ENCODE measurements at places on chromosomes 1 and 21.

- no peak for DNase-seq
Observed at GRCh38 chr1:245804696-245805095, 649.9 kb downstream of the KIF26B start.

DNA sequence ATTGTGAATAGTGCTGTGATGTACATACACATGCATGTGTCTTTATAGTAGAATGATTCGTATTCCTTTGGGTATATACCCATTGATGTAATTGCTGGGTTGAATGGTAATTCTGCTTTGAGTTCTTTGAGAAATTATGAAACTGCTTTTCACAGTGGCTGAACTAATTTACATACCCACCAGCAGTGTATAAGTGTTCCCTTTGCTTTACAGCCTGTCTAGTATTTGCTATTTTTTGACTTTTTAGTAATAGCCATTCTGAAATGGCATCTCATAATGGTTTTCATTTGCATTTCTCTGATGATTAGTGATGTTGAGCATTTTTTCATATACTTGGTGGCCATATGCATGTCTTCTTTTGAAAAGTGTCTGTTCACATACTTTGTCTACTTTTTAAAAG is 54.5 kb upstream of the FAM78B start:
- DNase-seq: no peak

DNA sequence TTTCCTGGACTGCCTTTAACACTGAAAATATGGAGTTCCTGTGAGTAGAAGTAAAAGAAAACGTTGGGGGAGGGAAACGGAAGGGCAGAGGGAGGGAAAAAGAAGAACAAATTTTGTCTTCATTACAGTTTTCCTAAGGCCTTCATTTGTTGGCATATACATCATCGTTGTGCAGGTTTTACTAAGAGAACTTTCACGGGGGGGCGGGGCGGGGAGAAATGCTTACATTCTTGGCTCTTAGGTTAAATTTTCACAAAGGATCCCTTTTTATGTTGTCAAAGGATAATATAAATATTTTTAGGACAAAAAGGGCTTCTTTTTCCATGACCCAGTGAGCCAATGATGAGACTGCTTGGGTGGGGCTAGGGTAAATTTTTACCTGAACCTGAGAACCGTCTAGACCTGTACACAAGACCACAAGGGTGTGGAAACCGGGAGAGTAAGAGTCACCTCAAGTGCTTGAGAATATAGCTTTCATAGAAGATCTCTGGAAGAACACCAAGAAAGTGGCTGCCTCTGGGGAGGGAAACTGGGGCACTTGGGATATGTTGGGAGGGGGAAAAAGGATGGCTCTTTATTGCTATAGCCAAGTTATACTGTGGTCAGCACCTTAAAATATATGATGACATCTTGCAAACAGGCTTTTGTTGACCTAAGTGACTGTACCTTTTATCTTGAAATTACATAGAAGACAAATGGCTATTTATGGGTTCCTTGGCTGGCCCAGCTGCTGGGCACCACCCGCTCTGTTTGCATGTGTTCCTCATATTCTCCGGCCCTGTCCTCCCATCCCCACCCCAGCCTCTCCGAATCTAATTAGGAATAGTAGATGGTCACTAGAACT is 2.0 kb upstream of the UTP25 start:
- DNase-seq: no peak

DNA sequence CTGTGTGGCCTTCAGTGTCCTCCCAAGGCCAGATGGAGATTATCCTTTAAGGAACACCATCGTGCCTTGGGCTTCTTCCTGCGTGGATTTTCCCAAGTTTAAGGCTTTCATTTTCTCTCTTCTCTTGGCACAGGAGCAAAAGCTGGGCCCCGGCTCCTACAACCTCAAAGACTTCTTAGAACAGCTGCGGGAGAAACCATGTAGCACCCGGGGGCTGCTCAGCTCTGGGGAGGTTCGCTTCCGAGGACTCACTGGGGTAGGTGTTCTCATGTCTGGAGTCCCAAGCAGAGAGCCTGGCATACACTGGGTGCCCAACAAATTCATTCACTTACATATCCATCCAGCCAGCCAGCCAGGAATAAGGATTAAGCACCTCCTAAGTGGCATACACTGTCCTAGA is 6.6 kb upstream of the TTC22 start:
- no peak for DNase-seq

DNA sequence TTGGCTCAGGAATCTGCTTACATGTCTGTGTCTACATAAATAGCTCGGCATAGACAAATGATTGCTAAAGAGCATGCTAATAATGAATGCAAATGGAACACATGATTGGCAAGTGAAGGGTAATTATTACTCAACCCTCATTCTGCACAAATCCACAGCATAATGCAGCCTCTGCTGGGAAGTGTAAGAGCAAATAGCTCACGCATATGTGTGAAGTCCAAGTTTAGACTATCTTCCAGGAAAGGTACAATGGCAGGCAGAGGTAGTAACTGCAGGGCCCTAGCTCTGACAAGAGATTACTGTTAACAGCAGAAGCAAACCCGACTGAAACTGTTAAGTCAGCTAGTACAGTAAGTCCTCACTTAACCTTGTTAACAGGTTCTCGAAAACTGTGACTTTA is 7.0 kb upstream of the IL6R start:
- DNase-seq: no peak

GRCh38 chr21:31260790-31261189 is 83.3 kb downstream of the TIAM1 start:
- DNase-seq: no peak

- DNase-seq: no peak
Observed at GRCh38 chr1:151960780-151961513, 32.7 kb downstream of the S100A10 start.

- peak; percentile 68 for DNase-seq
Observed at GRCh38 chr1:7705048-7705907, 65.8 kb upstream of the VAMP3 start.

DNA sequence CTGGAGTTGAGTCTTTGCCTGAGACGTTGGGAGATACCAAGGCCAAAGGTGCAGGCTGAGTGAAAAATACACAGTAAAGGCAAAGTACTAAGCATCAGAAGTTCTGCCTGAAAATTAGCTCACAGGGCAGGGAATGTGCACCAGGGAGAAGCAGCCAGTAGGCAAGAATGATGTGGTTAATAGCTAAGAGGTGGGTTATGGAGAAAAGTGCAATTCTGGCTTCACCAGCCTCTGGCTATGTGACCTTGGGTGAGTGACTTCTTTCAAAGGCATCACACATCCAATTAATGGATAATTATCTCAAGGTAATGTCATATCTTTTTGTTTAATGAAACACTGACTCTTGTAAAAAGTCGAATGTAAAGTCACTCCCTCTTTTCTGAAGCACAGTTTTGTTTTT is 230.7 kb upstream of the FGGY start:
- DNase-seq: no peak

All from T-helper 17 cell (primary cell).